Trophoblast cell (in vitro differentiated cells and primary cell): ENCODE measurements at places on chromosomes 1 and 21.
A peak's percentile ranks its signal among the peaks of the same experiment; 100 is the strongest.

GRCh38 chr1:23548704-23549143 lies 10.6 kb downstream of the ID3 start:
- DNase-seq = no peak

DNA sequence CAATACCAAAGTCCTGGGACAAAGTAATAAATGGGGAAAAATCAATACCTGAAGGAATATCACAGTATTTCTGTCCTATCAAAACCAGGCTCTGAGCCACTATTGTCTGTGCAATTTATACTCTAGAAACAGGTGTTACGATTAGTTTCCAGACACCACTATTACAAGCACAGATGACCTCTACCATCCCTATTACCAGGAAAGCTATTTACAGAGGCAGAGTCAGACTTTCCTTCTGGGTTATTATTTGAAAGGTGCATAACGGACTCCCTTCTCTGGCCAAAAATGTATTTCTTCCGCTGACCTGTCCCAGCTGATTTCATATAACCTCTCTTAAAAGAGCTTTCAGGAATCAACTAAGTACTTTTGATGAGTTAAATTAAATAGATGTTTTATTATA lies 154.6 kb upstream of the LRRC7 start:
- no peak for DNase-seq

DNA sequence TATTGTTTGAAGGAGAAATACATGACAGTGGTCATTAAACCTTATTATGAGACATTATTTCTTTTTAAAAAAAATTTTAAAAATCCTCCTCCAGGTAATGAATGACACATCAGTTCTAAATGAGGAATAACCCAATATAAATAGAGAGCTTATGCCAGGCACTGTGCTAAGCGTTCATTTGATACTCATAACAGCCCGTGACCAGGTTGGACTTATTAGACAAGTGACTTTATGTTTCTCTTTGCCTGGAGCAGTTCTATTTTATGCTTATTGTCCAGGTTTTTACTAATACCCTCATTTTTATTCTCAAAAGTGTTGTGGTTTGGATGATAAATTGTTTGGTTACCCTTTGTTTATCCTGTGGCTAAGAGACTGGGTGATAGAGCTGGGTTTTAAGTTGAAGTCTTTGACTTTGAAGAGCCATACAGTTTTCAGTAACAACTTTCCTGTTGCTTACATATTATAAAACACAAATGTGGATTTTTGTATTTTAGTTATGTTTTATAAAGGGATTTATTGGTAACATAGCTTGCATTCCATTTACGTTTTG lies 84.2 kb downstream of the RABGAP1L start:
- DNase-seq = no peak

GRCh38 chr21:24096651-24097050 lies 1510.6 kb downstream of the MRPL39 start:
- DNase-seq = no peak

DNA sequence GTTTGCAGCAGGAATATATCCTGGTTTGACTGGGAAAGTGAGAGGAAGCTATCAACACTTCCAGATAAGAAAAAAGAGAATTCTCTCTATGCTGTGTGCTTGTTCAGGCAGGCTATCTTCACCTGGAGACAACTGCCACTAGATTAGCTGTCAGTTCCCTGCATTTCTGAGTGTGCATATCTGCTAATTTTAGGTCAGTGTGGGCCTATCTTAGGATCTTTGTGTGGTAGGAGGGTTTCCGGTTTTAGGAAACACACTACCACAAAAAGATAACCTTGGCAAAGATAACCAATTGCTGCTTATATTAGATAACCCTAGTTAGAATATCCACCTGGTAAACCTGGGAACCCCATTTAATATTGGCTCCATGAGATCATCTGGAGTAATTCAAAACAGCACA lies 22.5 kb upstream of the GBP5 start:
- no peak for DNase-seq

DNA sequence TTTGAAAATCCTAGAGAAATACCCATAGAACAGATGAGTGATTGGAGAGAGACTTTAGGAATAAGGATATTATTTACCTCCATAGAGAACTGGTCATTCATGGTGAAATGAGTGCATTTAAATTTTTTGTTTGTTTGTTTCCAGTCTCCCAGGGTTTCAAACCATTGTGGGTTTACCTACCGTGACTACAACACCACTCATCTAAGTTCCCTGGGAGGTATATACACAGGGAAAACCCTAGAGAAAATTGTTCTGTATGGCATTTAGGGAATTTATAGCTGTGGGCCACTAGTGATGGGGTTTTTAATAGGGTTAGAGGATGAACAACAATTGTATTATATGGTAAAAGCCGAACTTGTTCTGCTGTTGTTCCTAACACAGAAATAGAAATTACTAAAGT lies 109.2 kb downstream of the USP25 start:
- DNase-seq = peak; percentile 8

DNA sequence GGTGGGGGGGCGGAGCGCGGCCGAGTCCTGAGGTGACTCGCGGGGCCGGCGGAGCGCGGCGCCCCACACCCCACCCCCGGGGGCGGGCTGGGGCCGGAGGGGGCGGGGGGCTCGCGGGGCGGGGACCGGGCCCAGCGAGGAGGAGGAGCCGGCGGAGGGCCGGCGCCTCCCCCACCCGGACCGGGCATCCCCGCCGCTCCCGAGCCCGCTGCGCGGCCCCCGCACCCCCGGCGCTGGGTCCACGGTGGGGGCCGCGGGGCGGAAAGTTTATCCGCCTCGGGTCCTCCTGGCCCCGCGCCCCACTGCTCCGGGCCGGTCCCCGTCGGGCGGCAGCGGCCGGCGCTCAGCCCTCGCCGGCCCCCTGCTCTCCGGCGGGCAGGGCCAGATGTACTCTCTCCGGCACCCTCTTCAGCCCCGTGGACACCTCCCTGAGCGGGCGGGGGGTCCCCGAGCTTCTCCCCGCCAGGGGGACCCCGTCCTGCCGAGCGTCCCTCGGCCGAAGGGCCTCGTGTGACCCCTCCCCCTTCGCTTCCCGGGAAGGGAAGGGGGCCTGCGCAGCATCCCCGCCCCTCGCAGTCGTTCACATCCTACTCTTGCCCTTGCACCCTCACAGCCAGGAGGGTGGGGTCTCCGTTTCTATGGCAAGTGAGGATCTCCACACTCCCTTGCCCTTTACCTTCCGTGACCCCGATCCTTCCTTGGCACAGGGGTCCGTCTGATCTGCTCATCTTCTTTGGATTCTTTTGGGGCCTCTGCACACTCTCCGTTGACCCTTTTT lies 663 bp downstream of the CAMTA1 start:
- peak; percentile 34 for DNase-seq

DNA sequence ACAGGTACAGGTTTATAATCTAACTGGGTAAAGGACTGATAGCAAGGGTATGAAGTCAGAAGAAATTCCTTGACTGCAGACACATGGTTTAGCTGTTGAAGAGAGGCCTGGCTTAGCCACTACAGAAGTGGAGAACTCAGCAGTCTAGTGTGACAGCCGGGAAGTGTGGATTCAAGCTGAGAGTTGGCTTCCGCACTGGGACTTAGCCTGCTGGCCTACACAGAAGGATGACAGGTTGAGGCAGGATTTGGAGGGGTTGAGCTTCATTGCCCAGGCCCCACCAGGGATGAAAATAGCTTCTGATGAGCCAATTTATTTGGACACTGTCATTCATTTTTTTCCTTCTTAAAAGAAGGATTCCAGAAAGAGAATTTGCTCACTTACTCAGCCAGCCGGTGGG lies 284.4 kb downstream of the PCP4 start:
- DNase-seq = no peak

DNA sequence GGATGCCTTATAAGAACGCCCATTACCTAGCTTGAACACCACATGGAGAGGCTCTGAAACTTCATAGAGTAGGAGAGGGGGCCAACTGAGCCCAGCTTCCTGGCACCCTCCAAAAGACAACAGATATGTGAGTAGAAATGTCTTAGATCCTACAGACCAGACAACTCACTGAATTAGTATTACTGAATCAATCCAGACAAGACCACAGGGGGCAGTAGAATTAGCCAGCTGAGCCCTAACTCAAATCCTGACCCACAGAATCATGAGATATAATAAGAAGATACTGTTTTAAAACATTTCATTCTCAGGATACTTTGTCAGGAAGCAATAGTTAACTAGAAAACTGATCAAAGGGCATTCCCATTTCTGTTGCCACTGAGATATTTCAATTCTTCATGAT lies 45.8 kb upstream of the C1orf21 start:
- DNase-seq = no peak

DNA sequence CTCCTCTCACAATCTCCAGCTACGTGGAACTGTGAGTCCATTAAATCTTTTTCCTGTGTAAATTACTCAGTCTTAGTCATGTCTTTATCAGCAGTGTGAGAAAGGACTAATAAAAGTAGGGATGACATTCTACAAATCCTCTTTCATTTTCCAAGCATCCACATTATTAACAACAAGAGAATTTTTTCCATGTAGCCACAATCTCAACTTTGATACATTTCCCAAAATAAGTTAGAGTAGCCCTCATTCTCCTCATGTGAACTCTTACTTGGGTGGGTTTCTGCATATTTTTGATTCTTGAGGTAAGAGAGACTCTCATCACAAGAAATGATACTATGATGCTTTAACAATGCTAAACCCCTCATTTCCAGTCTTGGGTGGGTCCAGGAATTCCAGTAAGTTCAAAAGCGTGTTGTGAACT lies 52.8 kb downstream of the TNFSF18 start:
- DNase-seq = no peak
